Activated CD8-positive, alpha-beta memory T cell treated with anti-CD3 and anti-CD28 coated beads, Interleukin-2, amount 10 ng/mL, durations not matched to agents 7 days and 5 days (primary cell): ENCODE measurements at places on chromosomes 3 and 15. TPM values are rescaled to one million over a fixed set of nuclear protein-coding genes. Genes with fewer than 3 reads are reported as not detected.

GRCh38 chr3:41357271-41357670 lies 158.0 kb downstream of the CTNNB1 start:
- DNase-seq: no peak
- no peaks in the 10 kb centered on the region for H3K27me3 ChIP-seq
- H3K27ac ChIP-seq: no peak overlapping the region

DNA sequence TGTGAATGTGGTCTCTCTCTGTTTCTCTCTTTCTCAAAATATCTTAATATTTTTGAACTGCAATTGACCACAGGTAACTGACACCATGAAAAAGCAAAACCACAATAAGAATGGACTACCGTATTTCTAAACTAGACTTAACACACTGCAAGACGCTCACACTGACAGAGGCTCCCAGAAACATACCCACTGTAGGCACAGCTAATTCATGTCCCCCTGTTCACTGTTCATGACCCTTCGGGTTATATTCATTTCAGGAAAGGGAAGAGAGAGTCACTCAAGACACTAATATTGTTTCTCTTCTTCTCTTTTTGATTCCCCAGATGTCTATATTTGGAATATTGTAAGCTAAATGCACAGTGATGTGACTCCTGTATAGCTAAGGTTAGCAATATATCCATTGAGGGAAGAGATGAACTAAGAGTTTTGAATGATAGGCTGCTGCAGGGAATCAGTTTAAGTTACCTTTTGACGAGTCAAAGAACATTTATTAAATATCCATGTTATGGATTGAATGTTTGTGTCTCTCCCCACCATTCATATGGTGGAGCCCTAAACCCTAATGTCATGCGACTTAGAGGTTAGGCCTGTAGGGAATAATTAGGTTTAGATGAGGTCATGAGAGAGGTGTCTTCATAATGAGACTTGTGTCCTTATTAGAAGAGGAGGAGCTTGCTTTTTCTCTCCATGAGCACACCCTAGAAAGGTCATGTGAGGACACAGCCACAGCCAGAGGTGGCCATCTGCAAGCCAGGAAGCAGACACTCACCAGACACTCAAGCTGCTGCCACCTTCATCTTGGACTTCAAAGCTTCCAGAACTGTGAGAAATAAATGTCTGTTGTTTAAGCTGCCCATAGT lies 216.6 kb upstream of the GRM7 start:
- no peak overlapping the region for H3K4me3 ChIP-seq
- no peak for DNase-seq
- H3K27ac ChIP-seq: no peak overlapping the region
- H3K36me3 ChIP-seq: no peaks in the 10 kb centered on the region
- H3K27me3 ChIP-seq: no peaks in the 10 kb centered on the region
- no peaks in the 10 kb centered on the region for H3K4me1 ChIP-seq

DNA sequence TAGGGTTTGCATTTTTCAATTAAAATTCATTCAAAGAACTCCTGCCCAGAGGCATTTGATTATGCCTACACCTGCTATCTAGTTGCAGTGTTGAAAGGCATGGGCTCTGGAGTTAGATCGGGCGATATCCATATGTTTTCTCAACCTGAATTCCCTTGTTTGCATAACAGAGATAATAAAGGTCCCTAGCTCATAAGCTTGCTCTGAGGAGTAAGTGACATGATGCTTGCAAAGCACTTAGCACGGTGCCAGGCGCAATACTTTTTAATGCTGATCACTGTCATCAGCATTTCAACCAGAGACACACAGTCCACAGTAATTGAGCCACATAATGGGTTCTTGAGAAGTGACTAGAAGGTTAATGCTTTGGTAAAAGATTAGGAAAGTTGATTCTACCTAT lies 106.3 kb upstream of the SAMMSON start:
- no peak overlapping the region for H3K27ac ChIP-seq
- no peak overlapping the region for H3K4me3 ChIP-seq
- H3K36me3 ChIP-seq: no peaks in the 10 kb centered on the region

DNA sequence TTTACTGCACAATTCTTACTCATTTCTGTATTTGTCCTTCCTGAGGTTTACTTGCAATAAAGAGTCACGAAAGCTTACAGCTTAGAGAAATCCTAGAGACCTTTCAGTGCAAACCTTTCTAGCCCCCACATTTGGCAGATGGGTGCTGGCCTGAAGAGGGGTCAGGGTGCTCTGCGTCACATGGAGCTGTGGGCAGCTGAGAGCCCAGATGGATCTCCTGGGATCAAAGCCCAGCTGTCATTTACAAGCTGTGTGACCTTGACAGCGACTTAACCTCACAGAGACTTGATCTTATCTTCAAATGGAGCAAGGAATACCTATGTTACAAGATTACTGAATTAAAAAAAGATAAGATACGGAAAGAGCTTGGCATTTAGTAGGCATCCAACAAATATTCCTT lies 24.0 kb upstream of the RAF1 start:
- no peaks in the 10 kb centered on the region for H3K4me1 ChIP-seq
- no peak overlapping the region for H3K4me3 ChIP-seq
- DNase-seq: no peak
- H3K27me3 ChIP-seq: peaks cover 6% of the 10 kb centered on the region
- H3K27ac ChIP-seq: no peak overlapping the region
- no peaks in the 10 kb centered on the region for H3K36me3 ChIP-seq

DNA sequence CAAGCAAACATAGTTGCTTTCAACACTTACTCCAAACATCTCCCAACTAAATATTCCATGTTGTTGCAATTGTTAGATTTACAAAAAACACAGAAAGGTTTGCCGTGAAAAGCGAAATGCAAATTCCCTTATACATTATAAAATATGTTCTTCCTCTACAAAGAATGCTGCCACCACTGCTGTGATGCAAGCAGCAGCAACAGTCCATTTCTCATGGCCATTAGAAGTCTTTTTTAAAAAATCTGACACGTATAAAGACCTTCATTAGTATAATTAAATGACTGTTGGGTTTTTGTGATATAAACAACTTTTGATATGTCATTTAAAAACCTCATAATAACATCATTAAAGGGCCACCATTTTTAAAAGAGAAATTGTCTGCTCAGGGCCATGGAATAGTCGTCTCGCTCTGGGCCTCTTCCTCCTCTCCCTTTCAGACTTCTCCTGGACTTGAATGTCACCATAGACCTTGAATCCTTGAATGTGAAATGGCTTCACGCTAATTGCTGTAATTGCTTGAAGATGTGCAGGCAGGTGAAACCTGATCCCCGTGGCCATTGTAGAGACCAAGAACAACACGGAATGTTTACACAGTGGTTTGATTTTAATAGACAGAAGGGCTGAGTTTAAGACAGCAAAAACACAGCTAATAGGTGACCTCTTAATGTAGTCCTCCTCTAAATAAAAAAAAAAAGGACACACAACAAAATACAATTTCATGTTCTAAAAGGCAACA lies 450.4 kb downstream of the FOXP1 start:
- no peak for DNase-seq
- H3K27me3 ChIP-seq: peaks cover 3% of the 10 kb centered on the region
- H3K27ac ChIP-seq: no peak overlapping the region
- no peaks in the 10 kb centered on the region for H3K36me3 ChIP-seq
- no peak overlapping the region for H3K4me3 ChIP-seq
- H3K4me1 ChIP-seq: peaks cover 31% of the 10 kb centered on the region

DNA sequence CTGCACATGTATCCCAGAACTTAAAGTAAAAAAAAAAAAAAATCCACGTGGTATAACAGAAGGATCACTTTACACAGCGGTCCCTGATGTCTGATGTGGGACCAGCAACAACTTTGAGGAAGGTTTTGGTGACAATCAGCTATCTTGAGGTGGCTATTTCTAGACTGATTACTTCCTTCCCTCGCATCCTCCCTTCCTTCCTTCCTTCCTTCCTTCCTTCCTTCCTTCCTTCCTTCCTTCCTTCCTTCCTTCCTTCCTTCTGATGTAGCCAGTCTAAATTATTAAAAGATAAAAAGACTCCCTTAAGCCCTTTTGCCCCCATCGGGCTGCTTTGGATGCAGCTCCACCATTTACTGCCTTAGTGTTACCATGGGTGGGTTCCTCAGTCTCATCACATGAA lies 14.9 kb downstream of the SORD start:
- H3K27me3 ChIP-seq: no peaks in the 10 kb centered on the region
- H3K36me3 ChIP-seq: no peaks in the 10 kb centered on the region
- peaks cover 13% of the 10 kb centered on the region for H3K4me1 ChIP-seq

DNA sequence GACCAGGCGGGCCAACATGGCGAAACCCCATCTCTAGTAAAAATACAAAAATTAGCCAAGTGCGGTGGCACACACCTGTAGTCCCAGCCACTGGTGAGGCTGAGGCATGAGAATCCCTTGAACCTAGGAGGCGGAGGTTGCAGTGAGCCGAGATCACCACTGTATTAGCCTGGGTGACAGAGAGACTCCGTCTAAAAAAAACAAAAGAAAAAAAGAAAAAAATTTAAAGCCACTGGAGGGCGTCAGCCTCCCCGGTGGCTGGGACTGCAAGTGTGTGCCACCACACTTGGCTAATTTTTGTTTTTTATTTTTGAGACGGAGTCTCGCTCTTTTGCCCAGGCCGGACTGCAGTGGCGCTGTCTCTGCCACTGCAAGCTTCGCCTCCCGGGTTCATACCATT lies 7.9 kb downstream of the RTF1 start:
- peak overlapping the region; percentile 91 for H3K27ac ChIP-seq
- DNase-seq: no peak

- peaks cover 12% of the 10 kb centered on the region for H3K4me1 ChIP-seq
- no peak overlapping the region for H3K4me3 ChIP-seq
- H3K27ac ChIP-seq: no peak overlapping the region
Measured at GRCh38 chr15:49468481-49468839, 45.4 kb downstream of the FGF7 start.

DNA sequence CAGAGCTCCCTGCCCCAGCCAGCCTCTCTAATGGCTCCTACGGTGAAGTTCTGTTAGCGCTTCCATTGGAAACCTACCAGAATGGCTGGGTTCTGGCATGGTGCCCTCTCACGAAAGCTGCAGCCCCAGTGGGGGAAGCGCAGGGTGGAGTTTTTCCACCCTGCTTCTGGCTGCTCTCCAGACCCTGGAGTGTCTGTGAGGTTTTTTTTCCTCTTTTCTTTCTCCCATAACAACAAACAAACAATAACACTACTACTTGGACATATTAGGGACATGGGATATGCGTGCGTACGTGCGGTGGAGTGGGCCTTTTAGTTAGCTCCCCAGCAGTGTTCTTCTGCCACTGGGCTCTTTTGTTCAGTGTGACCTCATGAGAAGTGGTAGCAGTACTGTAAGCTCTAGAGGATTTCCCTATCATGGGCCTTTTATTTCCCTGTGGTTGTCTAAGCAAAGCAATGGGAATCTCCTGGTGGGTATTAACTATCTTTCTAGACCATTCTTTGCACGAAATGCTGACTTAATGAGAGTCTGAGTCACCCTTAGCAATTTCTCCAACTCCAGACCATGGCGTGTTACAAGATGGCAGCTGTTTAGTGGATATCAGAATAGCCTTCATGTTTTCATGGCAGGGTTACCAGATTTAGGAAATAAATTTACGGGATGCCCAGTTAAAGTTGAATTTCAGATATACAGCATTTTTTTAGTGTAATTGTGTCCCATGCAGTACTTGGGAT lies 161.9 kb downstream of the FNDC3B start:
- peaks cover 21% of the 10 kb centered on the region for H3K36me3 ChIP-seq
- DNase-seq: no peak
- no peak overlapping the region for H3K27ac ChIP-seq
- no peaks in the 10 kb centered on the region for H3K27me3 ChIP-seq
- no peak overlapping the region for H3K4me3 ChIP-seq
- no peaks in the 10 kb centered on the region for H3K4me1 ChIP-seq

GRCh38 chr3:139695007-139695406 lies 17.2 kb upstream of the NMNAT3 start:
- H3K27ac ChIP-seq: no peak overlapping the region
- H3K4me1 ChIP-seq: no peaks in the 10 kb centered on the region
- H3K4me3 ChIP-seq: no peak overlapping the region
- no peak for DNase-seq
- H3K27me3 ChIP-seq: no peaks in the 10 kb centered on the region

DNA sequence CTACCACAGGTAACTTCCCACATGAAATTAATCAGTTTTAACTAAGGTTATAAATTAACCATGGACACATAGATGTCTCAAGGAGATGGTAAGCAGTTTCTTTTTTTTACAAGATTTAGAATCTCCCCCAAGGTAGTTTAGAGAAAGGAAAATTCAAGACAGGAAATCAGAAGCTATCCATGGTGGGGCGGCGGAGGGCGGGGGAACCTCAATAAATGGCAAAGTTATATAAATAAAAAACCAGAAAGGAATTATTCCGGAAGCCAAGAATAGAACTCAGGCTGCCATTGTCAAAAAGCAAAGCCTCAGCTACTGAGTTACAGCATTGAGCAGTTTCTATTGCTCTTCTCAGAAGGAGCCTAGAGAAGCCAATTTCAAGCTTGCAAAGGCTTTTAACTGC lies 172.1 kb upstream of the SMAD3 start:
- H3K27me3 ChIP-seq: peaks cover 35% of the 10 kb centered on the region
- peaks cover 5% of the 10 kb centered on the region for H3K4me1 ChIP-seq
- no peaks in the 10 kb centered on the region for H3K36me3 ChIP-seq
- peak; percentile 1 for DNase-seq
- no peak overlapping the region for H3K4me3 ChIP-seq
- no peak overlapping the region for H3K27ac ChIP-seq

GRCh38 chr3:182364323-182364722 lies 429.0 kb upstream of the ATP11B start:
- H3K27ac ChIP-seq: no peak overlapping the region
- H3K4me3 ChIP-seq: no peak overlapping the region
- no peaks in the 10 kb centered on the region for H3K36me3 ChIP-seq
- H3K27me3 ChIP-seq: no peaks in the 10 kb centered on the region
- DNase-seq: no peak

DNA sequence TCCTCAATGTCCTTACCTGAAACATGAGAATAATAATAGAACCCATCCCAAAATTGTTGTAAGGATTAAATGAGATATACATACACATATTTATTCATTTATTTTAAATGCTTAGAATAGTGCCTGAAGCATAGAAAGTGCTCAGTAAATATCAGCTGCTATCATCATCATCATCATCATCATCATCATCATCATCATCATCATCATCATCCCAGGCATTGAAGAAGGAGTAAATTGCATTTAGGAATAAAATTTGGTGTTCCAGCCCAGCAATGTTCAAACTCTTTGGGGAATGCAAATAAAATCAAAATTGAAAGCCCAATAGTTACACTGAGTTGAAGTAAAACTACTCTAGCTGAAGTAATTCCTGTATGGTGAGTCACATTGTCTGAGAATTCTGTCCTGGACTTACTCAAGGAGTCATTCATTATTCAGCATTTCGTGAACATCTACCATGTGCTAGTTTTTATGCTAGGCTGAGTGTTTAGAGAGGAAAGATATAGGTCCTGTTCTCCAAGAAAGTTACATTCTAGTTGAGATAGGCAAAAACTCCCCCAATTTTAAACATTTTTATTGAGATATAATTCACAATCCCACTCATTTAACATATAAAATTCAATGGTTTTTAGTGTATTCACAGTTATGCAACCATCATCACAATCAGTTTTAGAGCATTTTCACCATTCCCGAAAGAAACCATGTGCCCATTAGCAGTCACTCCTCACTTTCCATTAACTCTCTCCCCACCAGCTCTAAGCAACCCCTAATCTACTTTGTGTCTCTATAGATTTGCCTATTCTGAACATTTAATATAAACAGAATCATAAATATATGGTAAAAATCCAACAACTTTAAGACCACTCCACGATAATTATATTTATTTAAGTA lies 107.2 kb downstream of the FRMD5 start:
- peaks cover 19% of the 10 kb centered on the region for H3K27me3 ChIP-seq
- no peaks in the 10 kb centered on the region for H3K36me3 ChIP-seq
- no peak overlapping the region for H3K4me3 ChIP-seq
- H3K4me1 ChIP-seq: no peaks in the 10 kb centered on the region

Gene ELL3
- 1.0 TPM for total RNA-seq

Gene MORC1
- total RNA-seq: not detected

Gene A4GNT
- total RNA-seq: not detected

Gene GOLGA6L9
- total RNA-seq: 2.9 TPM
